ENCODE measurements at places on chromosomes 4 and X.
A peak's percentile ranks its signal among the peaks of the same experiment; 100 is the strongest.

DNA sequence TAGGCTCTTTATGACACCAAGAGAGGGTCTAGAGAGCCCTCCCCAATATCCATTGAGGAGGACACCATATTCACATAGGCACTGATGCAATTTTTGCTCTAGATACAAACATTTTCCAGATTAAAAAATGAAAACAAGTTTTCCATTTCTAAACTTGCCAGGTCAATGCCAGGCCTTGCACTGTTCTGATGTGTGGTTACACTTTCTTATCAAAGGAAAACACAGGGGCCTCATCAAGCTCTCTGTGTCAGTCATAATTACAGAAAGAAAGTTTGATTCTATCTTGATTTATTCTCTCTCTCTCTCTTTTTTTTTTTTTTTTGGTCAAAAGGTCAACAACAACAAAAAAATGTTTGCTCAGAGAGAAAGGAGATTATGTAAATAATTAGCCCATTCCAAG is 80.2 kb upstream of the ACSL4 start:
- DNase-seq, result no peak

GRCh38 chr4:87872028-87872427 is 39.3 kb downstream of the MEPE start:
- DNase-seq, result no peak

- DNase-seq, result no peak
These were observed 290.9 kb upstream of the LDB2 start for GRCh38 chr4:17189401-17189720.

GRCh38 chr4:54400188-54400587 is 171.1 kb downstream of the PDGFRA start:
- no peak for DNase-seq

- DNase-seq, result no peak
These were observed 113.2 kb downstream of the ENOX2 start for GRCh38 chrX:130789793-130790192.

- no peak for DNase-seq
These were observed 70.2 kb downstream of the CLDN22 start for GRCh38 chr4:183249854-183250253.

GRCh38 chr4:165873298-165874071 is 448 bp downstream of the TLL1 start:
- DNase-seq, result no peak

GRCh38 chr4:14177987-14178386 is 550.5 kb upstream of the BOD1L1 start:
- no peak for DNase-seq

GRCh38 chr4:163166041-163166579 is 580 bp downstream of the NAF1 start:
- no peak for DNase-seq

DNA sequence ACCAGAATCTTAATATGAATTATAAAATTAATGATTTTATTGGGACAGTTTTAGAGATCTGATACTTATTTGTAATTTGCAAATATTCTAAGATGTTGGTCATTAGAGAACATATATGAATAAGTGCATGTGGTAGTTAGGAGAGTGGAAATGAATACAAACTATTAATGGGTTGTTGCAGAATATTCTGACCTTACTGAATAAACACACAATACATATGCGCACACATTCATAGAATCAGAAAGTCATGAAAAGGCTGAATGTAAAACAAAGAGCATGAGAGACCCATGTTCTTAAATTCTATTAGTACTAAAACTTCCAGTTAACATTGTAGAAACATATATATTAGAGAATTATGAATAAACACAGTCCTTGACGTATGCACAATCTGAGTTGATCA is 301.7 kb upstream of the TRAM1L1 start:
- no peak for DNase-seq

DNA sequence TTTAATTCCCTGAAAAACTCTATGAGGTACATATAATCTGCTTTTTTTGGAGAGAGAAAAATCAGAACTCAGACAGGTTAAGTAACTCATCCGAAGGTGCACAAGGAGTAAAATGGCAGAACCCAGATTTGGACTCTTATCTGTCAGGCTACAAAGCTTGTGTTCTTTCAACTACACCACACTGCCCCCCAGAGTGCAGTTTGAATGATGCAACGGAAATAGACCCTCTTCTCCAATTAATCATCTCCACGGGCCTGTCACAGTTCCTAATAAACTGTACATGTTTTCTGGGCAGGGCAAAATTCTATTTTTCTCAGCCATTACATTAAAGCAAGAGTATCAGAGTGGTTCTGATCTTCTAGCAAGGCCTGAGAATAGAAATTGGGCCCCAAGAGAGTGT is 35.3 kb upstream of the DCX start:
- DNase-seq, result peak; percentile 15

DNA sequence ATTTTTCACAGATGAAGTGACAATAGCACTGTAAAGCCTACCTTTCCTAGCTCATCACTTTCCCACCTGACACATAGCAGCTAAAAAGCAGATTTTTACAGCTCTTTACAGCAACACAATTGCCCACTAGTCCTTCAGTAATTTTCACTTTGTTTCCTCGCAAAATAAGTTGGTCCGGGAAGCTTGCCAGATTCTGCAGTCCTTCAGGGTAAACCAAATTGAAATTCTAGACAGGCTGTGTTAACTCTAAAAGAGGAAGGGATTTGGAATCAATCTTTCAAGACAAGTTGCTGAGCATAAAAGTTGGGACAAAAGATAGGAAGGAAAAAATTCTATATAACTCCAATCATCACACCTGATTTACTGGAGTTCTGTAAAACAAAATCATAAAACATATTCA is 8.7 kb downstream of the C1QTNF7 start:
- DNase-seq, result no peak

DNA sequence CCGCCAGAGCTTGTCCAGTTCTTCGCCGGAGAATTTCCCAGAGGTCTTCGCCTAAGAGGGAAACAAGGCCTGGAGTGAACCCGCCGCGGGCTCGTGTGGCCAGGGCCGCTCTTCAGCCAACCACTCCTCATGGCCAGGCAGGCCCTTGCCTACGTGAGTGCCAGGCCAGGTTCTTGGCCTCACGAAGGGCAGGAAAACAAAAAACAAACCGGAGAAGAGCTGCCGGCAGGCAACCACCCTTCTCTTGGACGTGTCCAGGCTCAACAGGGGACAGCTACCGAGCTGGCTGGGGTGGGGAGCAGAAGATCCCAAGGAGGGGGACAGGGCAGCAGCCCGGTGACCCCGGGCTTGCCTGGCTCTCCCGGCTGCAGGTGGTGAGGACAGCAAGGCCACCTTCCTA is 13.3 kb downstream of the LRPAP1 start:
- no peak for DNase-seq

DNA sequence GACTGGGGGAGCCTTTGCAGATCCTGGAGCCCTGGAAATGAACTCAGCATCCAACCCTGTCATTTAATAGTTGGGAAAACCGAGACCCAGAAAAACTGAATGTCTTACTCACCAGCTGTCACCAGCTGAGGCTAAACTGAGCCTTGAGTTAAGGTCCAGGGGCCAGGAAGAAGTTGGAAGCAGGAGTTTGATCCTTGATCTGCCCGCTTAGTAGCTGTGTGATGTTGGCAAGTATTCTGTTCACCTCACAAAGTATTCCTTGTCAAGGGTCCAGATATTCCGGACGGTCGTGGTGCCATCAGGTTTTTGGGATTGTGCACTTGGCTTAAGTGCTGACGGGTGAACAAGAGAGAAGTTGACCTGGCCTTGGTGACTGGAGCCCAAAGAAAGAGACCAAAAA is 30.7 kb upstream of the PROM1 start:
- DNase-seq, result no peak

GRCh38 chr4:68691186-68691585 is 20.7 kb upstream of the UGT2B15 start:
- DNase-seq, result no peak

DNA sequence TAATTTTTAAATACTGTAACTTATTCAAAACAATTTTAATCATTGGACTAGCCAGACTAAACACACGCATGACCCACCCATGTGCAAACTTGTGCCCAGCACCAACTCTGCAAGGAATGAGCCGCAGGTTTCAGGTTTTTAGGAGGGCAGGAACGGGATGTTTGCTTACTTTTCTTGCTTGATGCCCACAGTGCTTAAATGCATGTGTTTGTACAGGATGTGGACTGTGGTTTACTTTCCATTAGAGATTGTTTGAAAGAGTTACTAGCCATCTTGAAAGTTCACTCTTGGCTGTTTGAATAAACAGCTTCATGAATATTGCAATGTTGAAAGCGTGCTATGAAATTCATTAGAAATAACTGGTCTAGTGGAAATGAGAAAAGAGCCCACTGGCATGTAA is 83.3 kb downstream of the STK32B start:
- DNase-seq, result no peak

DNA sequence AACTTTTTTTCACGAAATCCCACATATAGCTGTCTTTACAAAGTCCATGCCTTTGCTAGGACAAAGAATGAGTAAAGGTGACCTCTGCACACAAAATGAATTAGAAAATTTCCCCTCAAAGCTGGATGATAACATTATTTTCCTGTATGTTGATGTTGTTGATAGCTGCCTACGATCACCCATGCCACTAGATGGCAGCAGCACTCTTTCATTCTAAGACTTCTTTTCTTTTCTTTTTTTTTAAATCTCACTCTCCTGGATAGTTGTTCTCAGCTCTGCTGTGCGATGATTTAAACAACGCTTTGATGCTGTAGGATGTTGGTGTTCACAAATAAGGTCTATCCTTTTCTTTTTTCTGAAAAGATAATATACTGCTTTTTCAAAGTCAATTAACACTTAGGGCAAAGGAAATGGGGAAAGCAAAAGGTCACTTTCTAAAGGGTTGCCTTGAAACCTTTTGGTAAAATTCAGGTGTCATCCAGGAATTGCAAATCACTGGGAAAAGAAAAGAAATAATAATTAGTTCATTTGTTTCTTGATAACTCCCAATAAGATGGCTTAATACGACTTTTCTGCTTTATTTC is 266.8 kb downstream of the C4orf33 start:
- peak; percentile 18 for DNase-seq

DNA sequence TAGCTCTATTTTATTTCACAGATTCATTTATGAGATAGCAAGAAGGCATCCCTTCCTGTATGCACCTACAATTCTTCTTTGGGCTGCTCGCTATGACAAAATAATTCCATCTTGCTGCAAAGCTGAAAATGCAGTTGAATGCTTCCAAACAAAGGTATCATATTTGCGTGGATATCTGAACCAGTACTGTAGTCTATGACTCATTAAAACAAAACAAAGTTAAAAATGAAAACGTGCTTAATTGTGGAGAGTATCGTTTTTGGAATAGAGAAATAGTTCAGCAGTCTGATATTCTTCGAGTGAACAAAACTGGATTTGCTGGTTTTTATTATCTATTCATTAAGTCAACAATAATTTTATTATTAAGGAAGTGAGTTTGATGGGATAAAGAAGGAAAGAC is 6.3 kb downstream of the AFP start:
- DNase-seq, result no peak

DNA sequence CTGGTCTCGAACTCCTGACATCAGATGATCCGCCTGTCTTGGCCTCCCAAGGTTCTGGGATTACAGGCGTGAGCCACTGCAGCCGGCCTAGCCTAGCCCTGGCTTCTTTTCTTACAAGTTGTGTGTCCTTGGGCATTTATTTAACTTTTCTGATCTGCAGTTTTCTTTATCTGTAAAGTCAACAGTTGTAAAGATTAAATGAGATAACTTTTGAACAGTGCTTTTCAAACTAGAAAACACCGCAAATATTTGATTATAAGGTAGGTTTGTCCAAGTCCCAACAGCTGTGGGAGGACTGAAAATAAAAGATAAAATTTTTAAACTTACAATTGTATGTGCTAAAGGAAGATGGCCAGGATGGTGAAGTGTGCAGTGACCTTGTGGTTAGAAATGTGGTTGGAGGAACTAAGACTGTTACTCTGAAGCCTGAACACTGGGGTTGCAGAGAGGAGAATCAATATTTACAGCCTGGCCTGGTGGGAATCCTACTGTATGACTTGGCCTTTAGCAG is 44.8 kb downstream of the GSX2 start:
- no peak for DNase-seq

DNA sequence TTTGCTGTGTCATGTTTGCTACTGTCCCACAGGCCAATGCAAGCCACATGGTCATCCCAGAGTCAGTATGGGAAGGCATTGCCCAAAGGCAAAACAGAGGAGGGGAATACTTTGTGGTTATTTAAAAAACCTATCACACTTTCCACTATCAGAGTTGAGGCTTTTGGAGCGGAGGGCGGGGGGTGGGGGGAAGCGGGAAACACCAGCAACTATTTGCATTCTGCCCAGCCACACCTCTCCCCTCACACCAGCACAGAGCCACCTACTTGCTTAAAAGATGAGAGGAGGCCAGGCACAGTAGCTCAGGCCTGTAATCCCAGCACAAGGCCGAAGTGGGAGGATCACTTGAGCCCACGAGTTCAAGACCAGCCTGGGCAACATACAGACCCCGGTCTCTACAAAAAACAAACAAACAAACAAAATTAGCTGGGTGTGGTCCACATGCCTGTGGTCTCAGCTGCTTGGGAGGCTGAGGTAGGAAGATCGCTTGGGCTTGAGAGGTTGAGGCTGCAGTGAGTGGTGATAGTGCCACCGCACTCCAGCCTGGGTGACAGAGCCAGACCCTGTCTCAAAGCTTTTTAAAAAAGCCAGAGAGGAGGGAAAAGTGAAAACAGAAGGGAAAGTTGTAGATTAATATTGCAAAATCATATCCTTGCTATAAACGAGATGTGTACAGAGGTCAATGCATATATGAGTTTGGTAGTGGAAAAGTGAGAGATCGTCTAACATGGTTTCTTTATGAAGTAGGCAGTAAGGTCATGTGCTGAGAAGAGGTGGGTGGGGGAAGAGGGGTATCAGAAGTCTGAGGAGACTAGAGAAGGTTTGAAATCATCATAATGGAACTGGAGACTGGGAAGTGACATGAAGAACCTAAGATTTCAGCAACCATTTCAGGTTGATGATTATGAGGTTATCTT is 1.9 kb upstream of the CHST7 start:
- no peak for DNase-seq

DNA sequence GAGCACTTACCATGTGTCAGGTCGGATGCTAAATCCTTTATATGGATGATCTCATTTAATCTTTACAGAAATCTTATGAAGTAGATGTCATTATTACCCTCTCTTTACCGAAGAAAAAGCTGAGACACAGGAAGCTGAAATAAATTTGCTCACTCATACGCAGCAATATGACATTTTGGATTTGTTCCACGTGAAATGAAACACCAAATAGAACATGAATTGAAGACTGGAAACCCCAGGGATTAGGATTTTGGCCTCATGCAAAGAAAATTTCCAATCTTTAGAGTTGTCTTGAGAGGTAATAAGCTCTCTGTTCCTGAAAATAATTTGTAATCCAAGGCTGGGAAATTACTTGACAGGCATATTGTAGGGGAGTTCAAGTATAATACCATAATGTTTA is 354.4 kb upstream of the CLNK start:
- DNase-seq, result no peak

DNA sequence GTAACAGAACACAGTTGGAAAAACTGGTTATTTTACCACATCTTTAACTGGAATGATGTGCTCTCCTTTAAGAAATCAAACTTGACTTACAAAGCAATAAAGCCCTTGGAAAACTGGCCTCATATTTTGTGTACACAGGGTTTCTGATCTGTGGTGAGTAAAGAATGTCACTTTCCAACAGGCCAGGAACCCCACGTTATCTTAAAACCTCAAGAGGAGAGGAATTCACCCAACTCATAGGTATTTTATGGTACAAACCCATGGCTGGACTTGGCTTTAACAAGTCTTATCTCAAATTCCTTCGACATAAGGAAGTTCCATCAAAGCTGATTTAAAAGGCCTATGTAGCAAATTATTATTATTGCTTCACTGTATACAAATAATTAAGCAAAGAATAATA is 1735.1 kb downstream of the PCDH7 start:
- no peak for DNase-seq

- DNase-seq, result peak; percentile 1
These were observed 27.1 kb upstream of the SLC9B1 start for GRCh38 chr4:103046416-103047290.

GRCh38 chrX:134599184-134599914 is 58.9 kb downstream of the PLAC1 start:
- DNase-seq, result no peak
